ENCODE measurements at places on chromosomes 12 and 14.

DNA sequence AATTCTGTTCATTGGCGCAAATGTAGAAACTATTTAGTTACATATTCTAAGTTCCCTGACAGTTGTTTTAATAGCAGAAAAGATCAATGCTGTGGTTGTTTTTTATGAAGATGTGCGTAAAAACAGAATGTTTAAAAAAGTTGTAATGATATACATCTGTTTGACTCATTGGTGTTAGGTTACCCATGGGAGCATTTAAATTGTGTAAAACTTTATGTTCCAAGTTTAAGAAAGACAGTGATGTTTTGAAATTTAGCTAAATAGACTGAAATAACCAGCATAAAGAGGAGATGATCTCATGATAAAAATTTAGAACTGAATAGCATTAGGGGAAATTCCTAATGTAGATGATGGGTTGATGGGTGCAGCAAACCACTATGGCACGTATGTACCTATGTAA lies 3.6 kb downstream of the PELI2 start:
- DNase-seq, result no peak

GRCh38 chr12:50188241-50188781 lies 21.1 kb upstream of the CERS5 start:
- no peak for DNase-seq

- DNase-seq, result no peak
Measured at GRCh38 chr14:87600240-87600639, 392.7 kb downstream of the GALC start.

- DNase-seq, result no peak
Measured at GRCh38 chr12:98504368-98504617, 11.1 kb upstream of the TMPO start.

DNA sequence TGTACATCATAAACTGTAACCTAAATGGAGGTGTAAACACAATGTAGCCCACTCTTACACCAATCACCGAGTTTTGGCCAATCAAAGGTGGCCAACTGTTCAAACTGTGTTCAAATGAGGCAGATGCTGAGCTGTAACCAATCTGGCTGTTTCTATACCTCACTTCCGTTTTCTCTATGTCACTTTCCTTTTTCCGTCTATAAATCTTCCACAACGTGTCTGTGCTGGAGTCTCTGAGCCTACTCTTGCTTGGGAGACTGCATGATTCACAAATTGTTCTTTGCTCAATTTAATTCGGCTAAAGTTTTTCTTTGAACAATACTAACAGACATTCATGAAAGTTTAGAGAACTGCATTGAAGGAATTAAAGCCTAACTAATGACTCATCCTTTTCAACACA lies 547.1 kb upstream of the USP15 start:
- no peak for DNase-seq

GRCh38 chr12:48198985-48199384 lies 4.1 kb downstream of the OR10AD1 start:
- no peak for DNase-seq

DNA sequence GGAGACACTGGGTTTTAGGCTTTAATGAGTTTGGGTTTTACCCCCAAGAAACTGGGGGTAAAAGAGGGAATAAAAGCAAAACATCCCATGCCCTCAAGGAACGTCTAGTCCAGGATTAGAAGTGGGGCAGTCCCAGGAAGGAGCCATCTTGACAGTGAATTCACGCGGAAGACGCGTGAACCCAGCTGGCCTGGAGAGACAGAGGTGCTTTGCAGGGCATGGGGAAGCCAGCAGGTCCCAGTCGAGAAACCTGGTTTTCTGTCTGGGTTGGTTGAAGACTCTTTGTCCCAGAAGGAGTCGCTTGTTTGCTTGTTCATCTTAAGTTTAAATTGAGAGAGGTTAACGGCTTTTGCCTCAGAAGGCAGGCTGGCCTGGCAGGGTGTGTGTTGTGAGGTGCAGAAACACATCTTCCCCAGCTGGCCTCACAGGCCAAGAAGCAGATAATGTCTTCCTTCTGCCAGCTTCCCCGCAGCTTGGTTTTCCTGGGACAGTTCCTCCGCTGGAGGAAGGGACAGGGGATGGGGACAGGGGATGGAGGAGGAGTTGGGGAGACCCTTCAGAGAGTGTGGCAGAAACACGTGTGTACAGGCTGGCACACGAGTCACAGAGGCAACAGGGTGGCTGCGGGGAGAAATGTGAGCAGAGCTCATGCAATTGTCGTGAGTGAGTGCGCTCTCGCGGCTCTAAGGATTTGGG lies 18.5 kb upstream of the CD9 start:
- no peak for DNase-seq

GRCh38 chr12:117037289-117038022 lies 61.8 kb downstream of the TESC start:
- no peak for DNase-seq

DNA sequence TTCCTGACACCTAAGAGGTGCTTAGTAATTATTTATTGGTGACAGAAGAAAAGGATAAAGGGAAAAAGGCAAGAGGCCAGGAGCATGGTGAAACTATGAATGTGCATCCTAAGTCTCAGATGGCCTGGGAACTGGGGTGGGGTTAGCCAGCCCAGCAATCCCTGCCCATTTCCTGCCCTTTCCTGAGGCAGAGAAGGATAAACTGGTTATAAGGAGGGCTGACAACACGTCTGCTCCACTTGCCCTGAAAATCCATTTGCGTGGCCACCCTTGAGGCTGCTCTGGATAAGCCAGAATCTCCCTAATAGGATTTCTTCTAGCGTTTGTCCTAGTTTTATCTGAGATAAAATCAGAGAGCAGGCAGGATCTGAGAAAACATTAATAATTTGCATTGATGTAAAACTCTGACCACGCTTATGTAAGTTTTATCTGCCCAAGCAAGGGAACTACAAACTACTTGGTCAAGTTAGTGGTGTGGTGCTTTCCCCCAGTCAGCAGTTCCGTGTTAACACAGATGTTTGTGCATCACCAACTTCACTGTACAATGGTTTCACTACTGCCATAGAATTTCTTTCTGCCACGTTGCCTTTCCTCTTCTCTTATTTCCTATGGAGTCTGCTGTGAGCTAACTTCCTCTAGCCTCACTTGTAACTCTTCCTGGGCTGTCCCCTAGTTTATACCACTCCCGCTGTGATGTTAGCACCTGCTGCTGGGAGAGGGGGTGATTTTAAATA lies 392.7 kb downstream of the RPS29 start:
- DNase-seq, result no peak

GRCh38 chr14:103512701-103513611 lies 9.7 kb downstream of the CKB start:
- peak; percentile 98 for DNase-seq

DNA sequence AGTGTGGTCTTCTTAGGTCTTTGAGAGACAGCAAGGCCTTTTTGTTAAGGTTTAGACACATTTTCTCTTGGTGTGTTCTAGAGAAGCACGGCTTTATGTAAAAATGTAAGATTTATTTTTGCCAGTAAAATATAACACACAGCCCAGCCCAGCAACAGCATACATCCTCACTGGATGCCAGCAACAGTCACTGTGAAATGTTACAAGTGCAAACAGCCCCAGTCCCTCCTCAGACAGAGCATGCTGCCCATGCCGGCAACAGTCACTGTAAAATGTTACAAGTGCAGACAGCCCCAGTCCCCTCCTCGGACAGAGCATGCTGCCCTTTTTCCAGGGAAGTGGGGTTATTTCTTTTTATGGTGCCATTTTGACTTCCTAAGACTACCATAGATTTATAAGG lies 207.6 kb downstream of the CHST11 start:
- DNase-seq, result no peak

GRCh38 chr14:74501135-74501614 lies 7.6 kb downstream of the ISCA2 start:
- peak; percentile 38 for DNase-seq

GRCh38 chr12:53052419-53053217 lies 2.8 kb downstream of the TNS2 start:
- DNase-seq, result no peak

GRCh38 chr14:102544046-102544746 lies 34.6 kb upstream of the ANKRD9 start:
- no peak for DNase-seq

DNA sequence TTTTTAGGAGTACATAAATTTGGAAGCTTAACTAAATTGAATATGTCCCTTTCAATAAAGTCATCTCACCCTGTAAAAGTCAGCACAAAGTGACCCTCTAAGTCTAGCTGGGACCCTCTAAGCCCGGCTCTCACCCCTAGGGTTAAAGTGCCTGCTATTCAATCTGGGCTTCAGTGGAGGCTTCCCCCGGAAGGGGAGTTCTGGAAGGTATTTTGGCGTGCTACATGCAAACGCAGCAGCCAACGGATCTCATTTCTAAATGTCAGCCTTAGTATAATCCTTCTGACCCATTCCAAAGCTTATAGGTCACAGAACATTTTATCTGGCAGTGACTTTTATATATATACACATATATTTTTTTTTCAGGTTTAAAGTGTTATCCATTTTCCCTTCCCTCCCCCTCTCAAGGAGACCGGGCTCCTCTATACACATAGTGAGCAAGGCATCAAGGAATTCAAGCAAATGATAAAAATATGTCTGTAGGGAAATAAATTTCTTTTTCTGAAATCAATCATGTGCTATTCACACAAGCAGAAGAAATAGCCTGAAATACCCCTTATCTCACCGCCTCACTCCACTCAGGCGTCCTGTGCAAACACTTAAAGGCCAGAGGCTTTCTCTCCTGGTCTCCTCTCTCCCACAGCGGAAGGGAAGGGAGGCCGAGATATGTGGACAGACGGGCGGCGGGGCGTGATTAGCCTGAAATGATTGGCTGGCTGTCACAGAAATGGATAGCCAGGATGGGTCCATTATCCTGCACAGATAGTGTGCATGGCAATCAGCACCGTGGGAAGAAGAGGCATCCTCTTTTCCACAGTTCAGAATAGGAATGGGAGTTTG lies 301.7 kb downstream of the GALC start:
- no peak for DNase-seq

DNA sequence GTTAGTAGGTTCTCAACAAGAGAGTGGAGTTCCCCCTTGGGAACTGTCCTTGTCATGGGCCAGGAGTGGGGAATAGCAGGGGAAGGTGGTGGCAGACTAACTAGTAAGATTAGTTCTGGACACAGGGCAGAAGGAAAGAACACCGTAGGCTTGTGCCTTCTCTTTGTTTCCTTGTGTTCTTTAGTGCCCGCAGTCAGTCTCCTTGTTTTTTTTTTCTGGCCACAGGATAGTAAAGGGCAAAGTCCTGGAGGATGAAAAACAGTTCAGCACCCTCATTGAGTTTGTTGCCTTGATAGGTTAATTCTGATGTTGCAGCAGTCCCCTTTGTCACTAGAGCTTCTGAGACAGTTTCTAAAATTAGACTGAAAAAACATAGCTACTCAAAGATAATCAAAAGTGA lies 8.4 kb downstream of the PEX5 start:
- no peak for DNase-seq

- DNase-seq, result no peak
Measured at GRCh38 chr12:15453613-15454012, 131.3 kb downstream of the PTPRO start.

DNA sequence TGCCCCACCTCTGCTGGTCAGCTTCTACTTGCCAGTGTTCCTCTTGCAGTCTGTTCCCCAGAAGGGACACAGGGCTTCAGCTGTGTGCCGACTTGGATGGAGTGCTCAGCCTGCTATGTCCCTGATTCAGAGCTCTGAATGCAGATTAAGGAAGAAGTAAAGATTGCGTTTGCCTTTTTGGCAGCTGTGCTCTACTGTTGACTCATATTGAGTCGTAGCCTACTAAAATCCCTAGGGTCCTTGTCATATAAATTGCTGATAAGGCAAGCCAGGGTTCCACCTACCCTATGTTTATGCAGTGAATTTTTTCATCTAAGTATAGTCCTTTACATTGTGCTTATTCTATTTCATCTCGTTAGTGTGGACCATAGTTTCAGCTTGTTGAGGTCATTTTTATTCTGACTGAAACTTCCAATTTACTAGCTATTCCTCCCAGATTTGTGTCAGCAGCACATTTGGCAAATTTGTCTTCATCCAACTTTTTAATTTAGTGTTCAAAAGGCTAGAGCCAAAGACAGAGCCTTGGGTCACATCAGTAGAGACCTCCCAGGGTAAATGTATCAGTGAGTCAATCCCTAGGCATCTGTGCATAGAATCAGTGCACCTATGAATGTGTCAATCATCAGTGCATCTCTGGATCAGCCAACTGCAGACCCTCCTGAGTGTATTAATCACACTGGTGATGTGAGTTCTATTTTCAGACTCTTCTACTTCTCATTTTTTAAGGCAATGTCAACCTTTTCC lies 31.9 kb downstream of the CACNA1C start:
- DNase-seq, result peak; percentile 33

DNA sequence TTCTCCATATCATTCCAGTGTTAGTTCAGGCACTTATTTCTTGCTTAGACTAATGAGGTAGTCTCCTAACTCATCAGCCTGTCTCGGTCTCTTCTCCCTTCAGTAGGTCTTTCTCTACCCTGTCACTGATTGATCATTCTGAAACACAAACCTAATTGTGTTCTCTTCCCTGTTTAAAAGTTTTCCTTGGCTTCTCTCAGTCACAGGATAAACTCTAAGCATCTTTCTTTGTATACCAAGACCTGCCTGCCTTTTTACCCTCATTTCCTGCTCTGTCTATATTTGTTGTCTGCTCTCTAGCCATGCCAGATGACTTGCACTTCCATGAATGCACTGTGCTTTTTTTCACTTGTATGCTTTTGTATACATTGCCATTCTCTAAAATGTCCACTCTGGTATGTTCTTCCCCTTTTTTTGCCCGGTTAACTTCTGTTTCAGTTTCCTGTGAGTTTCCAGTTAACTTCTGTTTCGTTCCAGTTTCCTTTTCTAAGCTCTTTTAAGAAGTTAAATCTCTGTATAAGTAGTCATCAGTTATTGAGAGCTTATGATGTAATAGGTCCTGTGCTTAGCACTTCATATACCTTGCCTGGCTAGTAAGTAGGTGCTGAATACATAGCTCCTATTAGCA lies 12.8 kb downstream of the DIP2B start:
- DNase-seq, result no peak

DNA sequence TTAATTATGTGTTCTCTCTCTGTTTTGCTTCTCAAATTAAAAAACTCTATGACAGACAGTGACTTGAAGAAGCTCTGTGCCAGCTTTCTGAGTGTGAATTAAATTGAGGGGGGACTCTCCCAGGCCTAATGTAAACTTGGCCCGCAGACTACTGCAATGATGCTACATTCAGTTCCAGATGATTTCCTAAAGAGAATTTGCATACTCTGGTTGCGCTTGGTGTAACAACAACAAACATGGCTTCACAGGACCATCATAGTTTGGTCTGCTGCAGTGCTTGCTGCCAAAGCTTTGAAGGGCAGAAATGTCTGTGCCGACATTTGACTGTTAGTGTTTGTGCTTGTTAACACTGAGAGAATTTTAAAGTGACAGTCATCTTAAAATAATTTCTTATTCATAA lies 25.0 kb downstream of the CFAP54 start:
- no peak for DNase-seq

Data from DMS79 treated with DMSO at 0.1 percent for 48 hours (cell line).